ENCODE measurements at places on chromosomes 5 and 9.

- no peak for DNase-seq
These were observed 367.9 kb downstream of the DIRAS2 start for GRCh38 chr9:90274725-90275124.

- DNase-seq = no peak
These were observed 23.8 kb upstream of the NPM1 start for GRCh38 chr5:171363846-171364245.

- no peak for DNase-seq
These were observed 182.5 kb downstream of the PSAT1 start for GRCh38 chr9:78479441-78479840.

DNA sequence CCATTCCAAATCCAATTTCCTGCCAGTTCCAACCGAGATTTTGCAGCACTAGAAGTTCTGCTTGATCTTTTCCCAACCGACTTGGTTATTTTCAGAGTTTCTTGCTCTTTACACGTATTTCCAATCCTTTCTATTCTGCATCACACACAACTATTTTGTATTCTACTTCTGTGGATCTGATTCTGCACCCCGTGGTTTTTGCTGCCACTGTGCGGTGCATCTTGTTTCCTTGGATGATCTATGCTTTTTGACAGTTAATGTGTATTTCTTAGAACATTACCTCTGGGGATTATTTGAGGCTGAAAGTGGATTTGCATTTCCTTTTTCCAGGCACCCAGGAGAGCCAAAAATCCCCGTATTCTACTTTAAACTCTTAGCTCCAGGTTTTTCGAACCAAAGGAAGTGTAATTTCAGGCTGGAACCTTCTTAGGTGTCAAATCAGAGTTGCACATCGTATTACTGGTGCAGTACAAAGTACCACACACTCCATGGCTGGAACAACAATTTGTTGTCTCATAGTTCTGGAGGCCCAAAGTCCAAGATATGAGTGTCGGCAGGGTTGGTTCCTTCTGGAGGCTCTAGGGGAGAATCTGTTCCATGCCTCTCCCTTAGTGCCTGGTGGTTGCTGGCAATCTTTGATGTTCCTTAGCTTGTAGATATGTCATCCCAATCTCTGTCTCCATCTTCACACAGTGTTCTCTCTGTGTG is 14.7 kb upstream of the SARDH start:
- DNase-seq = no peak

DNA sequence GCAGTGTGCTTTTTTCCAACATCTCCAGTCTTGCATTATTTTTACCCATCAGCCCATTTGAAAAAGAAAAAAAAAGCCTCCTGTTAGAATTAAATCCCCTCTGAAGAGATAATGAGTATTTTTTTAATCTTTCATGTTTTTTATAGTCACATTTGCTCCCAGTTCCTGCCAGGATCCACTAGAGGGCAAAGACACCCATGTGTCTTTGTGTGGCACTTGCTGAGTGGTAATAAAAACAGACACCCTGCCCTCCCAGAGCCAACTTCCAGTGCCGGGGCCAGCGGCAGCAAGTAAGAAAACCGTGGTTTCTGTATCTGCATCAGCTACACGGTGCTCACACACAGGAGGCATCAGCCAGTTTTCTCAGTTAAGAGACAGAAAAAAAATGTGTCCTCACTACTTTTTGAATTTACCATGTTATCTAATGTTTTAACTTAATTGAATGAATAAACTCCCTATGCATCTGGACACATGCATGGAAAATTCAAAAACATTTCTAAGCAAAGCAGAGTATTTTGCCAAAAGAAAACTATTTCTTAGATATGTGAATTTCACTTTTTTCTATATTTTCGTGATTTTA is 70.2 kb upstream of the PLEKHG4B start:
- DNase-seq = no peak

DNA sequence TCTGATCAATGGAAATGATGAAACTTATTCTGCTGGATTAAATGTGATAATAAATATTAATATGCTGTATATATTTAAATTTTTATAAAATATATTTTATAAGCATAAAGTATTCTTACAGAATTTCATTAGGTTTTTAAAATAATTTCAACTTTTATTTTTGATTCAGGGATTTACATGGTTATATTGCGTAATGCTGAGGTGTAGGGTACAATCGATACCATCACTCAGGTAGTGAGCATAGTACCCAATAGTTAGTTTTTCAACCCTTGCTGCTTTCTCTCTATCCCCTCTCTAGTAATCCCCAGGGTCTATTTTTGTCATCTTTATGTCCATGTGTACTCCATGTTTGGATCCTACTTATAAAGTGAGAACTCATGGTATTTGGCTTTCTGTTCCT is 5.7 kb downstream of the TLR4 start:
- DNase-seq = no peak

Measured in activated gamma-delta T cell treated with anti-CD3 and anti-CD28 coated beads, Interleukin-2, amount 50 U/mL, for 16 hours (primary cell).